ENCODE measurements at places on chromosomes 7 and 10.

GRCh38 chr7:44625526-44626471 is 19.4 kb downstream of the OGDH start:
- DNase-seq, result no peak

DNA sequence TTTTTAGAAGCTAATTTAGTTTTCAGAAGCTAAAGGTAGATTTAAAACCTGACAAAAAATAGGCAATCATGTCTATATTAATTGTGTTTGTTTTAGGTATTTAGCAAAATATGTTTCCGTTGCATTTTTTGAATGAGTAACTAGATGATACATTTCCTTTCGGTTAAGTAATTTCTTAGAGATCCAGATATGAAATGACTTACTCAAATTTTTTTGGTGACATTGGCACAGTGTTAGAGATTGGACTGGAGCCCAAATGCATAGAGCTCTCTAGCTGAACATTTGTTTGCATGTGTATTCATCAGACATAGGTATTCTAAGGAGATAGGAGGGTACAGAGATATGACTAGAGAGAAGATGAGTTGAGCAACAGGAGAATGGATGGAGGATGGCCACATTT is 1.9 kb downstream of the BUB3 start:
- no peak for DNase-seq

DNA sequence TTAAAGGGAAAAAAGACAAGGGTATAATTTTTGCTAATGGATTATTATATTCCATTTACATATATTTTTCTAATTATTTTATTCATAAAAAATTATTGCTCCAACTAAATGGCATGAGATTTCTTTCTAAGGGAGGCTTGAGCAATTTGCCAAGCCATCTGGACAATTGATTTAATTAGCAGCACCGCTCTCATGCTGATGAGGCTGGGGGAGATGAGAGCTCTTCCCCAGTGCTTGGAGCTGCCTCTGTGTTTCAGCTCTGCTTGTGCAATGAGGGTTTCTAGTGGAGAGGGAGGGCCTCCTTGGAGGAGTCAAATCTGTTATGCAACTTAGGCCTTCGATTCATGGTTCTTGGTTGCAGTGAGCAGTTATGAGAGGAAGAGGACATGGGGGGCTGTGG is 574.3 kb downstream of the TCERG1L start:
- DNase-seq, result no peak

DNA sequence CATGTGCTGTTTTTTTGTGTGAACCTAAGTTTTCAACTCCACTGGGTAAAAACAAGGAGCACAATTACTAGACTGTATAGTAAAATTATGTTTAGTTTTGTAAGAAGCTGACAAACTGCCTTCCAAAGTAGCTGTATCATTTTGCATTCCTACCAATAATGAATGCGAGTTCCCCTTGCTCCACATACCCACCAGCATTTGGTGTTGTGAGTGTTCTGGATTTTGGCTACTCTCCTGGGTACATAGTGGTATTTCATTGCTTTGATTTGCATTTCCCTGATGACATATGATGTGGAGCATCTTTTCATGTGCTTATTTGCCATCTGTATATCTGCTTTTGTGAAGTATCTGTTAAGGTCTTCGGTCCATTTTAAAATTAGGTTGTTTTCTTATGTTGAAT is 178.2 kb downstream of the HIBADH start:
- DNase-seq, result no peak

DNA sequence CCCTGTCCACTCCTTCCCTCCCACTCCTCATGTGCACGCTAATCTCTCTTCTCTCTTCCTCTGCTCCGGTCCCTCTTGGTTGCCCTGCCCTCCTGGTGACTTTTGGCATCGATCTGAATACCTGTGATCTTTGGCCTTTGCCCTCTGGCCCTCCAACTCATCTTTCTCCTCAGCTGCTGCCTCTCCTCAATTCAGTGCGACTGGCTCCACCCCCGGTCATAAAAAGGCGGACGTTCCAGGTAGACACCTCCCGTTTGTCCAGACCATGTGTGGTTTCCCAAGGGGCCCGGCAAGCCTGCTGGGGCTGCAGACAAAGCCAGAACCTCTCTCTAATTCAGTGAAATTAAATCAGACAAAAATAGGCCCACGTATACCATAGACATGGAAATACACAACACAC is 96.8 kb downstream of the COL13A1 start:
- no peak for DNase-seq

DNA sequence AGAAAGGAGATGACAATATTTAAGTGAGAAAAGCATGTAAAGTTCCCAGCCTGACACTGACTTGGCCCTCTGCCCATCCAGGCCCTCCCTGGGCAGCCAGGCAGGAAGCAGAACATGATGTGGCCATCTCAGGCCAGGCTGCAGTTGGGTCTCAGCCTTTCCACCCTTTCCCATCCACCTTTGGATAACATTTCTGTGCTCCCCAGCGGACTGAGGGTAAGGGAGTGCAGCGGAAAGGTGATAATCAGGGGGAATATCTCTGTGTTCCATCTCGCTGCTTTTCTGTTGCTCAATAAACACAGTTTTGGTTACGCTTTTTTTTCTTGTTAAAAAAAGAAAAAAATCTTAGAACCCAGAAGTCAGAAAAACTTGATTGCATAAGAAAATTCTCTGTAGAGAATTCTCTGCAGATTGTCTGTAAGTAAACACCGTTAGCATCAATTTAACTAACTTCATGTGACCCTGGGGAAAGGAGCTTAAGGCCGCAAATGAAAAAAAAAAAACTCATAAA is 37.2 kb upstream of the TARP start:
- no peak for DNase-seq

DNA sequence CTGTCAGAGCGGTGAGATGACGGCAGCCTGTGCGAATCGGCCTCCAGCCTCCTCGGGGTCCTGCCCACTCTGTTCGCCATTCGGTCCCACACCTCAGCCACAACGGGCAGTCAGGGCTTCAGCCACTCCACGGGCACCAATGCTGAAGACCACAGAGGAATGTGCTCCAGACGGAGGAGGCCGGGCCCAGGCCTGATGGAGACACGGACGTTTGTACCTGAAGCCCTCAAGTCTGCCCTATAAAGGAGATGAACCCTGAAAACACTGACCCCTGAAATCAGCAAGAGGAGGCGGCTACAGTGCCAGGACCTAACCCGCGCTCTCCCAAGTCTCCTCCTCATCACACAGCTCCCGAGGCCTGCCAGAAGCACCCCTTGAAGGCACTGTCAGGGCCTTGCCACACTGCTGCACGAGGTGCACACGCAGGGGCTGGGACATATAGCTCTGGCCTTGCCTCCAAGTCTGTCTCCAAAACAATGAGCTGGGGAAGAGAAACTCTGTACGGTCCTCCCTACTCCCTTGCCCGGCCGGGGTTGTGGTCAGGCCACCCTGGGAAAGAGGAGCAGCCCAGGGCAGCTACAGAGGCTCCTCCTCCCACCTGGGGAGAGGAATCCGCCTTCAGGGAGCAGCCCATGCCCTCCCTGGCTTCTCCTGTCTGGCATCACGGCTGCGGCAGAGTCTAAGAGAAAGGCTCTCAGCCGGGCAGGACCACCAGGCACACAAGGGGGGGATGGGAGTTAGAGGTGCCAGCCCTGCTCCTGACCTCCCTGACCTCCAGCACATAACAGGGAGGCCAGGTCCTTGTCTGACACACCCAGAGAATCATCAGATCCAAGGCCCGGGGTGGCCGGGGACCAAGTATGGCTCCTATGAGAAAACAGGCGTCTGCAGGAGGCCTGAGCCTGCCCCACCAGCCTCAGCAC is 310.1 kb downstream of the PTPRN2 start:
- no peak for DNase-seq

GRCh38 chr7:754531-755412 is 27.7 kb upstream of the PRKAR1B start:
- no peak for DNase-seq

- DNase-seq, result no peak
Observed at GRCh38 chr7:148447221-148447849, 143.2 kb upstream of the C7orf33 start.

DNA sequence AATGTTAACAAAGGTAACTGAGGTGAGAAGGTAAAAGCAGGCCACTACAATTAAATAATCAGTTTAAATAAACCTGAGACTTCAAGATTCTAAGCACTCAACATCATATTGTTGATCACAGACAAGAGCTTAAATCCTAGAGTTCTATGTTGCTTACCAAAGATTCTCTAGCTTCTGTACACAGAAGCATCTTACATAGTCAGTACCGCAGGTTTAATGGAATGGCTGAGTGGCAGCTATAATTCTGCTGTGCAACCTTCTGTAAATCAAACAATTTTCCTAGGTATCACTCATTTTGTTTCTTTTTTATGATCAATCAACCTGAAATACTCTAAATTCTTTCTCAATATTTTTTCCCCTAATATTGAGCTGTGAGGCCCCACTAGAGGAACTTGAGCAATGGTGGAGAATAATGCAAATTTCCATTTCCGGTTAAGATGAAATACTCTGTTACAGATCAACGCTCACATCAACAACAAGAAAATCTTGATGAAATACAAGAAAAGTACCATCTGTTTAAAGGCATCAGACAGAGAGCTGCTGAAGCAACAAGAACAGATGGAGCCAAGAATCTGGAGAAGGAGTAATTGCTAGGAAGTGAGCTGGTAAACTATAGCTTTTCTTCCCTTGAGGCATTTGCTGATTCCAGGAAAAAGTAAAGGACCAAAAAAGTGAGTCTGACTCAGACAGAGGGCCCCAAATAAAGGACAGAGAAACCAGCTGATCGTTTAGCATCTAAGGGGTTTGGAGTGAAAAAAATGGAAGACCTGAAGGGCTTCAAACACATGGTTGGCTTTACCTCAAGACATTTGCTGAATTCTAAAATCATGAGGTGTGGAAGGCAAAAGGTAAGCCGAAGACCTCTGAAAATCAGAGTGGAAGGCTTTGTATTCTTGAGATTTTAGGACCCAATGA is 22.6 kb downstream of the PNPLA8 start:
- no peak for DNase-seq

DNA sequence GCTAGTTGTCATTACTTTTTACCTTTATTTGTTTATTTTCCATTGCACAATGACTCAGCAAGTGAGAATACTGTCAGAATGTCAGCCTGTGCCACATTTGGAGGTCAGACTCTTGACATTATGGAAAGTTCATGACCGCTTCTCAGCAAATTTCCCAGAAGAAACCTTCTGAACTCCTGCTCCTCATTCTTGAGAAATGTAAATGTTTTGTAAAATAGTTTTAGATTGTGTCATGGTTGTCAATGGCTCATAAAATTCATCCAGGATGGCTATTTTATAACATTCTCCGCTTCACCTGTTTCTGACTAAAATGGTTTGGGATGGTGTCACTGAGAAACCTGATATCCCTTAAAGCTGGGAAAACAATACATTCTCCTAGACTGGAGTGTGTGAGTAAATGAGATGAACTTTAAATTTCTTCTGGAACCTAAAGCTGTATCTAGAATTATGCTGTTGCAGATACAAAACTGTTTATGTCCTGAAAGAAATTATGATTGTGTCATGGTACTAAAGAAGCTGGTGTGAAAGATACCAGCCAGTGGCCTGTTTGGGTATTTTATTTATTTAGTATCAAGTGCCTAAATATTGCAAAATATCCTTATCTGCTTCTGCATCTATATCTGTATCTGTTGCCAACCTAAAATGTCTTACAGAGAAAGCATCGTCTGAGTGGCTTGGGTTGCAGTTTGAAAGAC is 671.7 kb downstream of the GATA3 start:
- no peak for DNase-seq
